ENCODE measurements at places on chromosomes 12 and 14.
A peak's percentile ranks its signal among the peaks of the same experiment; 100 is the strongest.

- no peak for DNase-seq
These were observed 79.8 kb downstream of the PCNX1 start for GRCh38 chr14:70987041-70987440.

GRCh38 chr14:75283833-75284563 lies 5.4 kb downstream of the FOS start:
- DNase-seq = no peak

GRCh38 chr12:505221-505620 lies 45.5 kb downstream of the B4GALNT3 start:
- no peak for DNase-seq

GRCh38 chr14:65075628-65076325 lies 26.5 kb downstream of the MAX start:
- no peak for DNase-seq

DNA sequence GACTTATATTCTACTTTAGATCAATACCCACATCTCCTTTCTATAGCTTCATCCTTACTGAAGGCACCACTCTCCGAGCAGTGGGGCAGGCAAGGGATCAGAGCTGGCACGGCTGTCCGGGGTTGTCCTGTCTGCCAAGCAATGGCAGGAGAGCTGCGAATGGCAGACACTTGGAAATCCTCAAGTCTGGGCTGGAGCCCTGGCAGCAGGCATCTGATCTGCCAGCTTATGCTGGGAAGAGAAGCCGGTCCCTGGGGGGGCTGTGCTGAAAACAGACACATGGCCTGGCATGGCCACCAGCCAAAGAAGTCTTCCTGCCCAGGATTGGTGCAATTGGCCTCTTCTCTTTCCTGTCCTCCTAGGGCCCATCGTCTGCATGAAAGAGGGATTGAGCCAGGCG lies 280.2 kb upstream of the PWP1 start:
- no peak for DNase-seq

- DNase-seq = no peak
These were observed 351.7 kb upstream of the MDGA2 start for GRCh38 chr14:48027115-48027514.

DNA sequence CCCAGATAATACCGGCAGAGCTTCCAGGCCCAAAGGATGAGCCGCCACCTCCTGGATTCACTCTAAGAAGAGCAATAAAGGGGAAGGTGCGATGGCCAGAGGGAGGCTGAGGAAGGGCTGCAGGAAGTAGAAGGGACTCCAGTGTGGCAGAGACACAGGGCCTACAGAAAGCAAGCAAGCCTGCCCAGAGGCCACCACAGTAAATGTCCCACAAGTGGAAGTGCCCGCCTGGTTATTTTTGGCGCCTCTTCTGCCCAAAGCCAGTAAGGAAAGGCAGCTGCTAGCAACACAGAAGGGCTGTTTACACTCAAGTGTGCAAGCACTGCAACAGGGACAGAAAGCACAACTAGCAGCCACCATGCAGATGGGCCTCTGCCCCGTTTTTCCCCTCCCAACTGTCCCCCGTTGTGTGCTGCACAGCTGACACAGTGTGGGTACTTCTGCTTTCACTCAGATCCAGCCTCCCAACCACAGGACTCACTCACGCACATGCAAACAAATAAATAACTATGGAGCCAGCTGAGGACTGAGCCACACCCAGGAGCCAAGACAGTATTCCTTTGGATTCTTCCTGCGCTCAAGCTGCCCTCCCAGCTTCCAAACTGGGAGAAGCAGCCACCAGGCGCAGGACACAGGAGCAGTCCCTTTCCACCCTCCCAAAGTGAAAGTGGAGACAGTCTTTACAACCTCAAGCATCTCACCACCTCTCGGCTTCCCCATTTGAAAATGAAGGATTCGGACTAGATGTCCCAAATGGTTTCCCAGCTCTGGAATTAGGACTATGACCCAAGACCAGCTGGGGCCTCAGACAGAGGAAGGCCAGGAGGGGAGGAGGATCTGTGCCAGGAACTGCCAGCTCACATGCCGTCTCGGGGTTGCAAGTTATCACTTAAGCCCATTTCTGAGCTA lies 40.0 kb upstream of the PNMA1 start:
- peak; percentile 50 for DNase-seq

DNA sequence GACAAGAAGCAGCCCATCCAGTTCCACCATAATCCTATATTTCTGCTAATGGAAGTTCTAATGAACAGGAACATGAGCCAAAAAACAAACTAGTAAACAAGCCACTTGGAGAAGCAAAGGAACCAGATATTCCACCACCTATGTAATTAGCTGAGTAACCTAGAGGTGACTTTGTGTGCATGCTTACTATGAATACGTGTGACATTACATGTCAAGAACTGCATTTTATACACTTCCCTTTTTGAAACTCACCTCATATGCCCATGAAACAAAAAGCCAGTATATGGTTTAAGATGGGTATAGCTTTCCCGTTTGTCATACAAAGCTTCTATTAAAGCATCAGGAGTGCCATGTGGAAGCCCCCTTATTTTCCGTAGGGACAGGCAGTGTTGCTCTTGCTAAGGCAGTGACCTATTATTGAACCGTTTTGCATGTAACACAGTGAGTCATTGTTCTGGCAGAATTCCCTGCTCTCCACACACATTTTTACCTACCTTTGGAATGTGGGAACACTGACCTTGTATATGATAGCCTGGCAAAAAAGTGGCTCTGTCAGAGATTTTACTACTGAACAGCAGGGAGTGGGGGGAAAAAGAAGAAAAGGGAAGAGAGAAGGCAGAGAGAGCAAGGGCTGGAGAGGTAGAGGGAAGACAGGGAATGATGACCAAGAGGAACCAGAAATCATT lies 34.8 kb upstream of the FRMD6 start:
- DNase-seq = no peak

GRCh38 chr14:90660865-90661570 lies 155.2 kb downstream of the TTC7B start:
- DNase-seq = no peak

DNA sequence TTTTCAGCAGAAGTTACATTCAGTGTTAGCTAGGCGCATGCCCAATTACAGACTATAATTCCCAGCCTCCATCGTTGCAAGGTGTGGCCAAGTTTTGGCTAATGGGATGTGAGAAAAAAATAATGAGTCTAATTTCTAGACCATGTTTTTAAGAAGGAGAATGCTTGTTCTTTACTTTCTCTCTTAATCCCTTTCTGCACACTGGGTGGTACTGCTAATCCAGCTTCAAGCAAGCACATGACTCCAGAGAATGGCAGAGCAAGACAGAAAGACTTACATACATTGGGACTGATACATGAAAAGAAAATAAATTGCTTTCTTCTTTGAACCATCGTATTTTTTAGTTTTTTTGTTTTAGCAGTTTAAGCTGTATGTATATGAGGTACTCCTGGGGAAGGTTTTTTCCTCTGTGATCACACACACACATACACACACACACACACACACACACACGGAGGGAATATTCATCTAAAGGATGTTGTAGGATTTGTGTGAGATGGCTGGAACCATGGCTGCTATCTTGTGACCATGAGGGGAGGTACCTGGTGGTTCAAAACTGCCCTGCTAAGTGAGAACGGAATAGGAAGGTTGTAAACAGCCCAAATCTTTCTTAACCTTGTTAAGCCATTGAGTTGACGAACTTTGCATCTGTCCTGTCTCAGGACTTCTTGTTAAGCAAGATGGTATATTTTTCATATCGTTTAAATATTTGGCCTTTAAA lies 34.3 kb upstream of the LTA4H start:
- DNase-seq = no peak

GRCh38 chr12:58777815-58778214 lies 142.5 kb downstream of the LRIG3 start:
- DNase-seq = no peak

DNA sequence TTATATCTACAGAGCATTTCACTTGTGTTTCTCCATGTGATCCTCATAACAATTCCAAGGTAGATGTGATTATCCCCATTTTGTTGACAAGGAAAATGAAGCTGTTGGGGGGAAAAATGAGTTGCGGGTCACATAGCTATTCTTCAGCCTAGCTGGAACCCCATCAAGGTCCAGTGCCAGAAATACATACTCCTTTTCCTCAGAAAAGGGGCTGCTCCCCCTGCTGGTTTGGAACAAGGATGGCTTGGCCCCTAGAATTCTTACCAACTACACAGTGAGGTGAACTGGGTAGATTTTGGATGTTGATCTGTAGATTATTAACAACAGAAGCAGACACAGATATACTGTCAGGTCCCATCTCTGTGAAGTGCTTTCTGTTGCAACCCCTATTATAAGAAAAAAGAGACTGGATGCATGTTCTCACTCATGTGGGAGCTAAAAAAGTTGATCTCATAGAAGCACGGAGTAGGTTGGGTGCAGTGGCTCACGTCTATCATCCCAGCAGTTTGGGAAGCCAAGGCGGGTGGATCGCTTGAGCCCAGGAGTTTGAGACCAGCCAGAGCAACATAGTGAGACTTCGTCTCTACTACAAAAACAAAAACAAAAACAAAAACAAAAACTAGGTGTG lies 8.9 kb downstream of the IKZF4 start:
- DNase-seq = peak; percentile 68

DNA sequence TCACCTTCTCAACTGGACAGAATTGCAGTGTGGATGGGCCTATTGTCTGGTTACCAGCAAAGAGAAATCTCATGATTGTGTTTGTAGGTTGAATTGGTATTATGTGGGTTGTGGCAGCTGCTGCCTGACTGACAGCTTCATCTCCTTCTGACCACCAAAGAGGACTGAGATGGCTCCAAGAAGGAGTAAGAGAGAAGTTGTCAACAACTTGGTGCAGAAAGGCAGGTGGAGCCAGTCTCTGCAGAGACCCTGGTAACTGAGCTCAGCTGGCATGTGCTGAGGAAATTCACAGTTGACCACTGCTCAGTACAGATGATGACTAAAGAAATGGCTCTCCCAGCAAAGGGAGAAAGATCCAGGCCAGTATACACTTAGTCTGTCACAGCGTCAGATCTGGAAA lies 240.0 kb upstream of the AMIGO2 start:
- DNase-seq = no peak

GRCh38 chr12:120872487-120872886 lies 31.7 kb downstream of the SPPL3 start:
- DNase-seq = no peak

- DNase-seq = no peak
These were observed 410.0 kb downstream of the RAD51B start for GRCh38 chr14:68229423-68230100.

DNA sequence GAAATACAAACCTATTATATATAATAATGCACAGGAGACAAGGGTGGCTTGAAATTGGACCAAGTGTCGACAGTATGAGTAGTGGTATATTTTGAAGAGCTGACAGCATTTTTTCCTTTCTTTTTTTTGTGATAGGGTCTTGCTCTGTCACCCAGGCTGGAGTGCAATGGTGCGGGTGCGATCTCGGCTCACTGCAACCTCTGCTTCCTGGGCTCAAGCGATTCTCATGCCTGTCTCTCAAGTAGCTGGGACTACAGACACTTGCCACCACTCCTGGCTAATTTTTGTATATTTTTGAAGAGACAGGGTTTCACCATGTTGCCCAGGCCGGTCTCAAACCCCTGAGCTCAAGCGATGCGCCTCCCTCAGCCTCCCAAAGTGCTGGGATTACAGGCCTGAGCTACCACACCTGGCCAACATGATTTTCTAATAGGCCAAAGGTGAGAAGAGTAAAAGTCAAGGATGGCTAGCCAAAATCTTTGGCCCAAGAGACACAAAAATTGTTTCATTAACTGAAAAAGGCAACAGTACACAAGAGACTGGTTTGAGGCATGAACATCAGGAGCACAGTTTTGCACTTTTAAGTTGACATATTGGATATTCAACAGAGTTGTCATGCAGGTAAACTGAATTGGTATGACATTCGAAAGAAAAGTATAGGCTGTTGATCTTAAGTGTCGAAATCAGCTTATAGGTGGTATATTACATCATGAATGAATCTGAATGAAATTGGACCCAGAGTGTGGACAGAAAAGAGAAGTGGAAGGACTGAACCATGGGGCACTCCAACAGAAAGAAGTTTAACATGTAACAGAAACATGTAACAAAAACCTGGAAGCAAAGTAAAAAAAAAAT lies 12.5 kb downstream of the HNRNPC start:
- no peak for DNase-seq

DNA sequence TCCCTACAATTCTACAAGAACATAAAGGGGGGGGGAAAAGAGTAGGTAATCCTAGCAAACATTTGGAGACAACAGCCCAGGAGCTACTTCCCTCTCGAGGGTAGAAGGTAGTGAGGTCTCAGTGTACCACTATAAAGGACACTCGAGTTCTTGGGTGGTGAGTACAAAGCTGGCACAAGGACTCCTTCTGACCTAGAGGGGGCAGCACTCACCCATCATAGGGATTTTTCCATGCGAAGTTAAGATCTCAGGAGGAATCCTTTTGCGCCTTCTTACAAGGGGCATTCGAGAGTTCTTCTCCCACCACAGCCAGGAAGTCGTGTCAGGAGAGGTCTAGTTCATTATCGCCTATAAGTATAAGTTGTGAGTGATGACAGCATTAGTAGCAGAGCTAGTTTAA lies 200.2 kb upstream of the RBM19 start:
- no peak for DNase-seq

DNA sequence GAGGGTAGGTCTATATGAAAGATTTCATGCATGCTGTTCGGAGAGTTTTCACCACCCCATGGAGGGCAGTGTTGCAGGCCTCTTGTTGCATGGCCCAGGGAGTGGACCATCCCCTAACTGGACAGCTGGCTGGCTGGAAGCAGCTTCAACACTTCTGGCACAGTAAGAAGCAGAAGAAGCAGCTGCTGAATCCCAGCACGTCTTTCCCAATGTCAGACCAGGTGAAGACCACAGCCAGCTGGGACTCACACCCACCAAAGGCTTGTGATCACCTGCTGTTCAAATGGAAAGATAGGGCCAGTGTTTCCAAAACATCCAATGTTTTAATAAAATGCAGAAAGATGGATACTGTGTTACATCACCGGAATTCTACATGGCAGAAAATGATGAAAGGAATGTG lies 1423.6 kb downstream of the AACS start:
- no peak for DNase-seq

GRCh38 chr14:104822821-104823615 lies 22.1 kb downstream of the ZBTB42 start:
- DNase-seq = no peak
